ENCODE measurements at places on chromosomes 16 and 17. TPM values are rescaled to one million over a fixed set of nuclear protein-coding genes. Genes with fewer than 3 reads are reported as not detected.

DNA sequence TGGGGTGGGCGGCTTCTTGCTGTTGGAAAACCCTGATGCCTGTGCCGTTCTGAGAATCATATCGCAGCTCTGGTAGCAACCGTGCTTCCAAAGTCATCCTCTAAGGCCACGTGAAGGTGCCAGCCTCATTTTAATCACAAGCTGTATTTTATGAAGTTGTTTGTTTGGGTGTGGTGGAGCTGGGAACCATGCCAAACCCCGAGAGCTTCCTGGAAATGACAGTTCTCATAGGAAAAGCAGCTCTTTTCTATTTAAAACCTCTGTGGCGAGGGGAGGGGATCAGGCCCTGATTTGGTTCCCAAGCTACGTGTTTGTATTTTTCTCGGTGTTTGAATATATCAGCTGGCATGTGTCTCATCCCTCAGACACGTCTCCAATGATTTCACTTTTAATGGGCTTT, 21.7 kb downstream of the KNOP1 start:
- DNase-seq: peak; percentile 74

- no peak for DNase-seq
Observed at GRCh38 chr16:60217787-60218186, 1483.7 kb upstream of the GOT2 start.

The CCDC40 gene
- total RNA-seq: 14.1 TPM

The CHRNE gene
- 0.71 TPM for total RNA-seq

The ACAP1 gene
- total RNA-seq: 26.5 TPM

Measured in lower lobe of right lung (tissue), 2 donors.